ENCODE measurements at places on chromosomes 13 and 19. TPM values are rescaled to one million over a fixed set of nuclear protein-coding genes. Genes with fewer than 3 reads are reported as not detected.

DNA sequence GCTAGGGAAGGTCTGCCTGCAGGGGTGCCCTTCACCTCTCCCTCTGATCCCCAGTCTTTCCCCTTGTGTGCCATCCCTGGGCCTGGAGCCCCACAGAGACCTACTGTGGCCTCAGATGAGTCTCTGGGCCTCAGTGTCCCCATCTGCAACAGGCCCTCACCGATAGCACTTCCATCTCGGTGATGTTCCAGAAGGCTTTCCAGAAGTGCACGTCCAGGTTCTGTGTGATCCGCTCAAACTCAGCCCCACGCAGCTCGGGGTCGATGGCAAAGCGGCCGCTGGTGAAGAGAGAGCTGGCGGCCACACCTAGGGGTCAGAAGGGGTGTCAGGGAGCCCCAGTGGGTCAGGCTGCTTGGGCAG is 17.7 kb upstream of the CNFN start:
- DNase-seq: no peak

GRCh38 chr13:83881917-83882605 is at the start of gene SLITRK1:
Gene SLITRK1, minus strand, starts transcription at chr13:83882474. Its CDS starts 967 bp downstream, at chr13:83881507.
- peak; percentile 82 for DNase-seq

DNA sequence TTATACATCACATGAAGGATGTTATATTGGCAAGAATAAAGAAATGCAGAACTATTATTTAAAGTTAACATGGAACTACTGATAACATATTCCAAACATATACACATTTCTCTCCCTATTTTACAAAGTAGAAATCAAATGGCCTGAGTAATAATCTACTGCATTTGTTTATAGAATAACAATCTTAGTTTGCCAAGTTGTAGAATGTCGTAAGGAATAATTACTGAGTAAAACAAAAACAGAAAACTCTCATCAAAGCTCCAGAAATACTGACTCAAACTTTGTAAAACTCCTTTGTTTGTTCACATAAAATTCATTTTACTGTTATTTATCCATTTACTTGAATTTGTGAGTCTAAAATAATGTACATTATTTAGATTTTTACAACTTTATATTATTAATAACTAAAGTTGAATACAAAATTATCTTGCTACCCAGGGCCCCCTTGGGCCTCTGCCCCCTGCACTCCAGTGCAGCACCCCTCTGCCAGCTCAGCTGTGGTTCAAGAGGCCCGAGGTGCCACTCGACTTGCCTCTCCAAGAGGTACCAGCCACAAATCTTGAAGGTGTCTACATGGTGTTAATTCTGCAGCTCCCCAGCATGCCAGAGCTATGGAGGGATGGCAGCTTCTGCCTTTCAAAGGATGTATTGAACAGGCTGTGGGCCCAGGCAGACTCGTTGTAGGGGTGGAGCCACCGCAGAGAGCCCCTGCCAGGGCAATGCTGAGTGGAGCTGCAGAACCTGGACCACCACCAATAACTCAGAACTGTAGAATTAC is 2819.7 kb downstream of the PCDH9 start:
- no peak for DNase-seq

DNA sequence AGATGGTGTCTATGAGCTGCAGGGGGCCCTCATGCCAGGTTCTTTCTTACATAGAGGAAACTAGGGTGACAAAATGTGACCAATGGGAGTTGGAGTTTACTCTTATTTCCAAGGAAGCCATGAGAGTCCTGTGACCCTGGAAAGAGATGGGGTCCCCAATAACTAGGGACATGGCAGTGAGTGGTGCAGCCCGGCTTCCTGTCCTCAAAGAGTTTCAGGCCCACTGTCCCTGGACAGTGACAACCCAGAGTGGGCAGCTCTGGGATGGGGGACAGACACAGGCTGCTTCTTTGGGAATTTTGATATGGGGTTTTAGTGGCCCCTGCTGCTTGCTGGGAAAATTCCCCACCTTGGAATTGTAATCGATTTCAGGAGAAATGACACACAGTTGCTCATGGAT is 8.4 kb upstream of the IGFL1 start:
- no peak for DNase-seq

COMMD6 gene
- 60.4 TPM for total RNA-seq

All from A673 (cell line).